ENCODE measurements at places on chromosomes 13 and 19. TPM values are rescaled to one million over a fixed set of nuclear protein-coding genes. Genes with fewer than 3 reads are reported as not detected.

Gene NCR1
- total RNA-seq = not detected

Gene ZNF506
- total RNA-seq = 2.5 TPM

Gene NCCRP1
- total RNA-seq = not detected

Gene C2CD4C
- total RNA-seq = 0.49 TPM

Gene VSTM2B
- not detected for total RNA-seq

Gene MRI1
- 24.8 TPM for total RNA-seq

Gene WTIP
- 22.6 TPM for total RNA-seq

- DNase-seq = no peak
Observed at GRCh38 chr13:99395436-99395835, 88.2 kb upstream of the GPR183 start.

DNA sequence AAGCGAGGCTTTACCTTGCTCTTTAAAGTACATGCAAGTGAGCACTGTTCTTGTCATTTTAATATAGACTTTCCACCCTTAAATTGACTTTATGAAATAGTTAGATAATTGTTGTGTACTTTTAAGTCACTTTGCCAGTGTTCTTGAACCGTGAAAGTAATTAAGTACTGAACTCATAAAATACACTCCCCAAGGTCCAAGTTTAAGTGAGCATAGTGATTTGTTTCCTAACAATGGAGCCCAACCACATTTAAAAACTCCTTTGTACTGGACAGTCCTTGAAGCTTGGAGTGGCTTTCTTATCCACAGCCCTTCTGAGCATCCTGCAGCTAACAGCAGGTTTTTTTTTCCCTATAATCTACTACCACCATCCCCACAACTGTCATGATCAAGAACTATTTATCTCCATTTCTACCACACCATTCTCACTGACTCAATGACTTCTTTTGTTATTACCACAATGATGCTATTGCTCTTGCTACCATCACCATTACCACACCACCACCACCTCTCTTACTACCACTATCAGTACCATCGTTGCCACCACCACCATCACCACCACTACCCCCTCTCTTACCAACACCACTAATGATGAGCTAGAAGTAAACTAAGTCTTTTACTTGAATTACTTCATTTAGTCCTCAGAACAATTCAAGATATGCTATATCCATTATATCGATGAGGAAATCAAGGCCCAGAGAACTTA is 452.6 kb downstream of the DIAPH3 start:
- DNase-seq = no peak

- no peak for DNase-seq
Observed at GRCh38 chr19:47882890-47883289, 3.2 kb downstream of the SULT2A1 start.

GRCh38 chr13:46530084-46530935 is 22.7 kb upstream of the LRCH1 start:
- no peak for DNase-seq

- DNase-seq = no peak
Observed at GRCh38 chr19:27740396-27740795, 1472.6 kb downstream of the UQCRFS1 start.

- DNase-seq = no peak
Observed at GRCh38 chr19:53076984-53077383, 26.2 kb downstream of the ZNF160 start.

DNA sequence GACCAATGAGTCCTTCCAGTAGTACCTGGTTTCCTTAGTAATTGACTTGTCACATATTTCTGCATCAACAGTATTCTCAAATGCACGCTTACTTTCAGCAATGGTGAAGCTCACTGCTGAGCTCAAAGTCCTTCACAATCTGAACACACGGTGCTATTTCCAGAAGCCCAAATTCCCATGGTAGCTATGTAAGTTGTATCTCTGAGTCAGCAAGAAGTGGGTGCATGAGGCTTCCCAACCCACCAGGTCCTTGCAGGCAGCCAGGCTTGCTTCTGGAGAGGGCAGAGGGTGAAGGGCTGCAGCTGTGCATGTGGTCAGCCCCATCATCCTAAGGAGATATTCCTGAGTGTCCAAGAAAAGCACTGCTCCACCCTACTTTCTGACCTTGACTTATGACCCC is 25.7 kb downstream of the COL4A2 start:
- no peak for DNase-seq

DNA sequence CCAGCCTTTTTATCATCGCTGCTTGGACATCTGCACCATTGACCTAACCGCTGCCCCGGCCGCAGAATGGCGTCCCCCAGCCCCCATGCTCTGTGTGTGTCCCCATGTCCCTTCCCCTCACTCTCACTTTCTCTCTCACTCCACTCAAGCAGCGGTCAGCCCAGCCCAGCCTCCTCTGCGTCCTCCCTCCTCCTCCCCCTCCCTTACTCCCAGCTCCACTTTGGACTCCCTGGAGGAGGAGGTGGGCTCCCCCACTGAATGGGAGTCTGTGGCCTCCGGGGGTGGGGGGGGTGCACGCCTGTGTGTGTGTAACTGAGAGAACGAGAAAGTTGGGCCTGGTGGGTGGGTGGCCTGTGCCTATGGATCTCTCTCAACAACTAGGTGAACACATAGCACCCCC is 2.2 kb downstream of the MAP2K7 start:
- no peak for DNase-seq

GRCh38 chr13:46310066-46310465 is 77.0 kb downstream of the RUBCNL start:
- DNase-seq = no peak

- DNase-seq = peak; percentile 18
Observed at GRCh38 chr13:105410602-105411001, 1124.9 kb downstream of the EFNB2 start.

- no peak for DNase-seq
Observed at GRCh38 chr13:26007261-26008125, 44.3 kb downstream of the SHISA2 start.
